ENCODE measurements at places on chromosomes 11 and 22. TPM values are rescaled to one million over a fixed set of nuclear protein-coding genes. Genes with fewer than 3 reads are reported as not detected.

SIRT3 gene
- 24.6 TPM for total RNA-seq

CASTOR1 gene
- 7.4 TPM for total RNA-seq

HPX gene
- 10.9 TPM for total RNA-seq

APOA4 gene
- 1.8 TPM for total RNA-seq

TRIM51 gene
- not detected for total RNA-seq

MUC5B gene
- not detected for total RNA-seq

ARHGEF17 gene
- 78.1 TPM for total RNA-seq

CCDC116 gene
- not detected for total RNA-seq

P4HA3 gene
- total RNA-seq = not detected

GAL gene
- total RNA-seq = 94.4 TPM

TPBGL gene
- total RNA-seq = 0.19 TPM

DEUP1 gene
- 0.25 TPM for total RNA-seq

RASL10A gene
- 1.1 TPM for total RNA-seq

- no peak for DNase-seq
Observed at GRCh38 chr11:28903716-28904115, 795.5 kb downstream of the METTL15 start.

DNA sequence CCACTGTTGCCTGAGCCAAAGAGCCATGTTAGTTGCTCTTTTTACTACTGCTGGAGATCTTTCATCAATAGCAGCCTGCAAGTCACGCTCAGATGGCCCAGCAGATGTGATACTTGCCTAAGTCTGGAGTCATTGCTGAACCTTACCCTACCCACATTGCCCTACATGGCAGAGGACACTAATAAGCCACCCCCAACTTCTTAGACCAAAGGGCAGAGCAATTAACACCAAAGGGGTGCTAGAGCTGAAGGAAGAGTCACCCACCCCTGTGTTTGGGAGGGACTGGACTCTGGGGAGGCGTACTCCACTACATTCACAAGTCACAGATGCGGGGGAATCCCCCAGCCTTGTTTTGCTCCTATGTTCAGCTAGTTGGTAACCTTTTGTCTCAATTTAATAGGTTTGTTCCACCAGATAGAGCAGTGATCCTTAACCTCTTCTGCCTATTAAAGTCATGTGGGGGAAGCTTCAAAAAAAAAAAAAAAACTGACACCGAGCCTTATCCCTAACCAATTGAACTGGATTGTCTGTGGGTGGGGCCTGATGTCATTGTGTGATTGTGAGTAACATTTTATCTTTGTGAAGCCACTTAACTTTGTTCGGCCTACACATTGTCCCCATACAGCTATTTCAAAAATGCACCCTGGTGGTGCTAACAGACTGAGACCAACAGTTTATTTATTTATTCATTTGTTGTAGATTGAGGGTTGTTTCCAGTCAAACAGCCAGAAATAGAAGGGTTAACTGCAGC is 13.1 kb downstream of the ADM start:
- no peak for DNase-seq

- DNase-seq = peak; percentile 79
Observed at GRCh38 chr22:31970490-31971444, 26.4 kb downstream of the YWHAH start.

DNA sequence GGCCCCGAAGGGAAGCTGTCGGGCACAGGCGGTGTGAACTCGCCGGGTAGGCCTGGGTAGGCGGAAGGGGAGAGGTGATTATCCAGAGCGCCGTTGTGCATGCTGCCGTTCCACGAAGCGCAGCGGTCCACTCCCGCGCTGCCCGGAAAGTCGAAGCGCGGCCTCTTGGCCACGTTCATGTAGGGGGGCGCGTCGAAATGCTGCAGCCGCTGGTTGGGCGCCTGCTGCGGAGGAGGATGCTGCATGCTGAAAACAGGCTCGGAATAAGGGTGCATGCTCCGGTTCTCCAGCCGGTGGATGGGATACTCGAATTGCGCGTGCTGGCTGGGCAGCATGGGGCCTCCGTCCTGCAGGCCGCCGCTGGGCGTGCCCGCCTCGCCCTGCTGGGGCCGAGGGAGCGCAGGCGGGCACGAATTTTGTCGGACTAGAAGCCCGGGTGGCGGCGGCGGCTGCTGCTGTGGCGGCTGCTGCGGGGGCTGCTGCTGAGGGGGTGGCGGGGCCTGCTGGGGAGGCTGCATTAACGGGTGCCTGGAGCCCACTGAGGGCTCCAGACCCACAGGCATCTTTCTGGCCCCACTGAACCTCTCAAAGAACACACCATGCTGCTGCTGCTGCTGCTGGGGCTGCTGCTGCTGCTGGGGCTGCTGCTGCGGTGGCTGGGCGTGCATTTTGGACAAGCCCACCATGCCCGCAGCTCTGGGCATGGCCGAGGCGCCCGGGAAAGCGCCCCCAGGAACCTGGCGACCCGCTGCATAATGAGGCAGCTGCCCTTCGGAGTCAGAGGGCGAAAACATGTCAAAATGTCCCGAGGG is 2.3 kb downstream of the MN1 start:
- DNase-seq = no peak

DNA sequence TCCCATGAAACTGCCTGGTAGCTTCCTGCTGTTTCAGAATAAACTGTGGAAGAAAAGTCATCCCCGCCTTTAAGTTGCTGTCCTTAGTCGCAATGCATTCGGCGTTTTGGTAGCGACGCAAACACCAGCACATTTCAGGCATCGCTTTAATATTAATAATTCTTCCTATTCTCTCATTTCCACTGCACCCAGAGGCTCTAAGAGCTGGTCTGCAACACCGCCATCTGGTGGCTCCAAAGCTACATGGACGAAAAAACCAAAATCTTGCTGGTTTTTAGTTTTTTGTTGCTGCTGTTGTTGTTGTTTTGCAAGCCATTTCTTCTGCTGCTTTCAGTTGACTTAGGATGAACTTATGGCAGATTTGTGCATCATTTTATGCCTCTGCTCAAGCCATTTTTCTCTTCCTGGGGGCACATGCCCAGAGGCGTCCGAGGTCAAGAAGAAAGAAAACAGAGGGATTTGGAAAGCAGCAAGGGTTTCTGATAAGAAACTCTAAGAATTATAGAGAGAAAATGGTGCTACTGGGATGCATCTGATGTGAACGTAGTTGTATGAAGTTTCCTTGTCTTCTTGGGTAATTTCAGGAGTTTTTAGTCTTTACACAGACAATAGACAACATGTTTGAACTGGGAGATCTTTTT is 345.4 kb upstream of the KIRREL3 start:
- no peak for DNase-seq

- peak; percentile 56 for DNase-seq
Observed at GRCh38 chr22:43151251-43152002, at the start of gene TSPO. Gene TSPO, plus strand, starts transcription at chr22:43151559. Its CDS starts 7,680 bp downstream, at chr22:43159239.

- no peak for DNase-seq
Observed at GRCh38 chr11:130606781-130607511, 158.5 kb downstream of the ADAMTS15 start.

GRCh38 chr11:32385998-32386397 is 49.3 kb downstream of the WT1 start:
- peak; percentile 54 for DNase-seq

- DNase-seq = no peak
Observed at GRCh38 chr11:28767574-28767973, 659.4 kb downstream of the METTL15 start.

GRCh38 chr22:32920032-32920628 is 118.6 kb downstream of the TIMP3 start:
- no peak for DNase-seq

GRCh38 chr11:116485425-116485824 is 287.4 kb downstream of the BUD13 start:
- DNase-seq = peak; percentile 50

GRCh38 chr11:117839936-117840813 is 15.6 kb upstream of the FXYD2 start:
- no peak for DNase-seq

- DNase-seq = no peak
Observed at GRCh38 chr11:87306262-87306851, 268.6 kb downstream of the TMEM135 start.

DNA sequence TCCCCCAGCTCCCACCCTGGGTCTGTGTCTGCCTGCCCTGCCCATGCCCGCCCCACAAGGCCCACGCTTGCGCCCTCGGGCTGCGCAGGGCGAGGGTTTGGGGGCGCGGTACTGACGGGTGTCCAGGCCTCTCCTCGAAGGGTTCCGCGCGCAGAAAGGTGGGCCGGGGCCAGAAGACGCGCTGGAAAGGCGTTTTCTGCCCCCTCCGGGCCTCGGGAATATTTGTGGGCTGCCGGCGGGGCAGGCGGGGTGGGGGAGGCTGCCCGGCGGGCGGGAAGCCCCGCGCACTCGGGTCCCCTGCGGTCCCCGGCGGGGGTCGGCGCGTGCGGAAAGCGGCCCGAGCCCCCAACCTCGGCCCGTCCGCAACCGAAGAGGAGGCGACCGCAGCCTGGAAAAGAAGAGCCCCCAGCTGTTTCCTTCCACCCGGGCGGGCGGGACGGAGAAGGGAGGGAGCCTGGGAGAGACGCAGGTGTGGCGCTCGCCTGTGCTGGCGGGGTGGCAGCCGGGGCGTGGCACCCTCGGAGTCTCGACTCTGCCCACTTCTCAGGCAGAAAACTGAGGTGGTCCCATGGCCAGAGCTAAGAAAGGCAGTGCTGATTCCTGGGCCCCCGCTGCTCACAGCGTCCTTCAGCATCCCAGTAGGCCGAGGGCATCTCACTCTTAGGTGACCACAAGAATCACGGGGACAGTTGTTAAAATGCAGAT is 59.0 kb downstream of the THAP12 start:
- DNase-seq = no peak

- DNase-seq = no peak
Observed at GRCh38 chr11:16993495-16993894, 20.7 kb downstream of the PLEKHA7 start.

DNA sequence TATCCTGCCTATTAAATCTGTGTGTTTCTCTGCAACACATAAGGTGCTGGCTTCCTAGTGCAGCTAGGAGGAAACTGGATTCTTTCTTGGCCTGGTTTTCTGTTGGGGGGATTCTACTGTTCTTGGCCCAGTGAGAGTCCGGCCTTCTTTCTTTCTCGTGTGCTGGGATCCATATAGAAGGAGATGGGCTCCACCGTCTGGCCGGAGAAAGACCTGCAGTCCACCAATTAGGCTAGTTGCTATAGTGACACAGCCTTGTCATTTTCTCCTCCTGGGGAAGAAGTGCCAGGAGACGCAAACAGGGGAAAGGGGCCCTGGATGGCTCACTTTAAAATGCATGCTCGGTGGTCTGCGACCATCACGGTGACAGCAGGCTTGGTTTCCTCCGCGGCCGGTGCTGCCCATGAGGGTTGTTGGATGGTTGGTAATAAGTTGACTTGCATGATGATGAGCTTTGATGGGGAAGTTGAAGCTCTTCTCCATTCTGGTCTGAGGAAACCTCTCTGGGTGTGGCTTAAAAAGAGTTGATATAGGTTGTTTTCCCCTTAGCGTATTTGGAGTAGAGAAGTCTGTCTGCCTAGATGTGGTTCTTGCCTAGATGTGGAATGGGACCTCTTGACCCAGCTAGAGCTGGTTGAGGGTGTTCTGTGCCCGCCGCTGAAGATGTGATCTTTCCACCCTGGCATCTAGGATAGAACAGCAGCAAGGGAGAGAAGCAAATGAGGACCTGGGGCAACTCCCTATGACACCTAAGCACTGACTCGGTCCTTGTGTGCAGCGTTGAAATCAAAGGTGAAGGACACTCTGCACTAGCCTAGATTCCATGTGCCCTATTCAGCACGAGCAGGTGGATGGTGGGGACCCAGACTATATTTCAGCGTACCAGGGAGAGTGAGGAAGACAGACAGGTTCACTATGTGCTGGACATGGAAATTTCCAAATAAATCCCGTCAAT is 1335.0 kb downstream of the BRD1 start:
- peak; percentile 62 for DNase-seq

DNA sequence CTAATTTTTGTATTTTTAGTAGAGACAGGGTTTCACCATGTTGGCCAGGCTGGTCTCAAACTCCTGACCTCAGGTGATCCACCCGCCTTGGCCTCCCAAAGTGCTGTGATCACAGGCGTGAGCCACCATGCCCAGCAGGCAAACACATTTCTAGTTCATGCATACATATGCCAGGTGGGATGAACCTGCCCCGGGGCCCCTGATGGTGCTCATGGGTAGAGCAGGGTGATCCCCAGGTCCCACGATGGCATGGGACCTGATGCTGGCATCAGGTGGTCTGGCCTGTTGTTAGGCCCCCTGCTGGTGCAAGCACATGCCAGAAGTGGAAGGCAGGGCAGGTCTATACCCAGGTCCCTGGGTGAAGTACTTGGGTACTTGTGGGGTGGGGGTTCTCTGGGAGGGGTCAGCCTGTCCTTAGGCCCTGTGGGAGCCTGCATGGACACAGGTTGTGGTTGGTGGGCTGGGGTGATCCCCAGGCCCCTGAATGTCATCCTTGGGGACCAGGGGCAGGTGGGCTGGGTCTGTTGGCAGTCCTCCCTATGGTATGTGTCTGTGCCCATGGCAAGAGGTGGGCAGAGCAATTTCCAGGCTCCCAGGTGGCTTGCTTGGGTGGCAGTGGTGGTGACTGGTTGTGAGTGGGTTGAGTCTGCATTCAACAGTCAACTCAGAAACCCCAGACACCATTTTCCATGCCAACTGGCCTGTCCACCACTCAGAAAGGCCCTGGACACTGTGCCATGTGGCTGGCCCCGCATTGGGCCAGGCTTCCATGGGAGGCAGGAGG is 9.6 kb upstream of the RGL4 start:
- no peak for DNase-seq

DNA sequence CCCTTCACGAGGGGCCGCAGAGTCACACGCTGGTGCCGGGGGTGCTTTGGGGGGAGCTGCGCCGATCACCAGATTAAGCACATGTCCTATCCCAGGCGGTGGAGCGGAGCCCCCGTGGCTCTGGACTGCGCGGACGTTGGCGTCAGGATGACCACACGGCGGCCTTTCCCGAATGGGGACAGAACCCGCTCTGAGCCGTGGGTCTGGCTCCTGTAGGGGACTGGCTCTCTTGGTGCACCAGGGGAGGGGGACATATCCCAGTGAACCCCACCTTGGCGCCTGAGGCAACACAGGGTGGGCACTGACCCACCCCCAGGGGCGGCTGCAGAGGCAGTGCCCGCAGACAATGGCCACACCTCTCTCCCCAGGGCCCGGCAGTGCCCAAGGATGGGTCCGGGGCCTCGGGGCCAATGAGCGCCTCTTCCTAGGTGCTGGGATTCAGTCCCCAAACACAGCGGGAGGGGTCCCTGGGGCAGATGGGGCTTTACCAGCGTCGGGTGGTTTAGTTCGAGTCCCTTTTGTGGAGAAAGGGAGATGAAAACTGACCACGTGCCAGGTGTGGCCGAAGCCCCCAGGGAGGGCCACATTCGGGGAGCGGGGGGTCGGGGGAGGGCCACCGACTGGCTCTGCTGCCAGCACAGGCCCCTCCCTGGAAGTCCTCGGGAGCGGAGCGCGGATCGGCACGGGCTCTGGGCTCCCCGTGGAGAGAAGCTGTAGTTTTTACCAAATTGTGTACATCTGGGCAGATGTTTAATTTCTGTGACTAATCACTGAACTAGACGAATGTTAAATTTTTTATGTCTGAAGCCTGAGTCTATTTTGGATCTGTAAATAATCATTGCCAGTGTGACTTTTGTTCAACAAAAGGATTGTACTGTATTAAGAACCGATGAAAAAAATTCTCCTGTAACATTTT is 58.9 kb downstream of the GRAMD4 start:
- no peak for DNase-seq

GRCh38 chr11:9740202-9740883 is 76.5 kb downstream of the SWAP70 start:
- DNase-seq = peak; percentile 64

GRCh38 chr11:31247321-31247720 is 122.2 kb downstream of the DCDC1 start:
- no peak for DNase-seq

All from Caco-2 (cell line).